ENCODE measurements at places on chromosomes 3 and 15.

GRCh38 chr15:80854104-80854503 lies 74.9 kb downstream of the CEMIP start:
- no peak for DNase-seq

- no peak for DNase-seq
Measured at GRCh38 chr3:72371431-72371830, 476.8 kb downstream of the SHQ1 start.

DNA sequence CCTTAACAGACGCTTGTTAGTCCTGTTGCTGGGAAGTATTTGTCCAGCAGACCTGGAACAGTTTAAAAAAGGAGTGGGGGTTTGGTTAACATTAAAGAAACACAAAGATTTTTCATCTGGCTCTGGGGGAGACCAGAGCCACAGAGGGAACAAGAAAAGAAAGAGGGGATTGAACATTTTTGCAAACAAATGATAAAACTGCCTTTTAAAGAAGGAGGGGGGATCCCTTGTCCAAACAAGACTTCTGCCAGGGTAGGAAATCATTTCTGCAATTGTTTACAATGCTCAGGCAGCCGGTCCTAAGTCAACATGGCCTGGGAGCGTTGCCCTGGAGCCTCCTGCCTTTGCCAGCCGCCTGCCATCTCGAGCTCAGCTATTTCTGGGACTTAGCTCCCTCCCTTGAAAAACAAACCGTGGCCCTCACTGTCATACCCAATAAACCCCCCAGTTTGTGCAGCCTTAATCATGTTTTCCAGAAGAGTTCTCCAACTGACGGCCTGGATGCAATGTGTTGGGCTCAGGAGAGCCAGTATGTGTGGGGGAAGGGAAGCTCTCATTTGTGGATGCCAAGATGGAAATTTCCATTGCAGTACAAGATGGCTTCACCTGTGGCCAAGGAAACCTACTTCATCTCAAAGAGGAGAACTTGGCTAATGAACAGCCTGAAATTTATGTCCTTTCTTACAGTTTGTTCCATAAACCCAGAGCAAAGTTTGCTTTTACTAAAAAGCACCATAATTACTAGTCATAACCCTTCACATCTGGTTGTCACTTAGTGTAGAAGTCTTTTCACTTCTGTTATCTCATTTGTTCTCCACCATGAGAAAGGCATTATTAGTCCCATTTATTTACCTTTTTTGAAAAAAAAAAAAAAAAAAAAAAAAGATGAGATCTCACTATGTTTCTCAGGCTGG lies 75.9 kb upstream of the RNU6-1 start:
- peak; percentile 84 for DNase-seq

DNA sequence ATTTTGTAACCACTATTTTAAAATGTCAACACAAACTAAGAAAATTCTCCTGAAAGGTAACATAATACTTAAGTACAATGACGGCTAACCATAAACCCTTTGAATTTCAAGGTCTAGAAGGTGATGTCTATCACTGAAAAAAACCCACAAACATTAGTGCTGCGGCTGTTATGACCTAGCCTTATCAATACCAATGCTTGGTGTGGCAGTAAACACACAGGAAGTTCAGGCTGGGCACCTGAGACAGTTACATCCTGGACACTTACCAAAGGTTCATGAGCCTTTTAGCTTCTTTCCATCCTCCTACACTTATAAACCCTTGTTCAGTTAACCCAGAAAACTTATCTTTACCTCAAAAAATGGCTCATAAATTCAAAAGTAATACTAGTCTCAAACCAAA lies 5.8 kb downstream of the HSPBAP1 start:
- DNase-seq: no peak

DNA sequence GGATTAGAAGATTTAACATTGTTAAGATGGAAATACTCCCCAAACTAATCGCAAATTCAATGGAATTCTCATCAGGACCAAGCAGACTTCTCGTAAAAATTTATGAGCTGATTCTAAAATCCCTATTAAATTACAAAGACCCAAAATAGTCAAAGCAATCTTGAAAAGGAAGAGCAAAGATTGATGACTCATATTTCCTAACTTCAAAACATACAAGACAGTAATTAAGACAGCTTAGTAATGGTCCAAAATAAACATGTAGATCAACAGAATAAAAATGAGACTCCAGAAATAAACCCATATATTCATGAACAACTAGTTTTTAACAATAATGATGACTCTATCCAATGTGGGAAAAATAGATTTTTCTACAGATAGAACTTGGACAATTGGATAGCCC lies 148.7 kb downstream of the SI start:
- DNase-seq: no peak

DNA sequence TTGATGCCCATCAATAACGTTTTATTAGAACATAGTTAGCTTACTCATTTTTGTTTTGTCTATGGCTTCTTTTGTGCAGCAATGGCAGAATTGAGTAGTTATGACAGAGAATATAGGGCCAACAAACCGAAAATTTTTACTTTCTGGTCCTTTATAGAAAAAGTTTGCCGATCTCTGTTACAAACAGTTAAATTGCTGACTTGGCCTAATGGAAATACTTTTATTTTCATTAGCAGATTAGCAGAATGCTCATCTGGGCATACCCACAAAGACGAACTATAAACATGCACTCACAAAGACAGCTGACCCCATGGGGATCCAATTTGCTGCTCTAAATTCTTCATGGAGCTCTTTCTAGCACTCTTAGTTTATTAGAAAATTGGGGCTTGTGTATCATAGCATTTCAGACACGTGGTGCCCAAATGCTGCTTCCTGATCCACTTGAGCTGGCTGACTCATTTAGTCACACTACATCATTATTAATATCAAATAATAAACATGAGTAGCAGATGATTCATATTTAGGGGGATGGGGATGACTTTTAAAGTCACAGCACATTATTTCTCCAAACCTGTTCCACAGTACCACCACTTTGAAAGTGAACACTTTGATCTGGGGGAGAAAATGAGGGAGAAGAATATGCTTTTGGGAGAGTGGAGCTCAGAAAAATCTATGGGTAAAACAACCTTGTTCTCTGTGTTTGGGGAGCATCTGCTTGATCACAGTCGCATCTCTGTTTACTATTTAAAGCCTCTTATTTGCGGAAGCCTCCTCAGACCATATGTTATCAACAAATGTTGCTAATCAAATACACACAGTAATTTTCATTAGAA lies 228.1 kb upstream of the FEZF2 start:
- DNase-seq: no peak

GRCh38 chr3:157551961-157552360 lies 48.7 kb upstream of the VEPH1 start:
- no peak for DNase-seq

GRCh38 chr3:73604451-73604850 lies 20.3 kb downstream of the PDZRN3 start:
- DNase-seq: no peak

GRCh38 chr3:9732080-9732739 lies 675 bp downstream of the BRPF1 start:
- no peak for DNase-seq

- DNase-seq: no peak
Measured at GRCh38 chr3:152277198-152277597, 8.5 kb downstream of the MBNL1 start.

GRCh38 chr3:194296454-194297263 lies 54.5 kb downstream of the CPN2 start:
- peak; percentile 51 for DNase-seq

DNA sequence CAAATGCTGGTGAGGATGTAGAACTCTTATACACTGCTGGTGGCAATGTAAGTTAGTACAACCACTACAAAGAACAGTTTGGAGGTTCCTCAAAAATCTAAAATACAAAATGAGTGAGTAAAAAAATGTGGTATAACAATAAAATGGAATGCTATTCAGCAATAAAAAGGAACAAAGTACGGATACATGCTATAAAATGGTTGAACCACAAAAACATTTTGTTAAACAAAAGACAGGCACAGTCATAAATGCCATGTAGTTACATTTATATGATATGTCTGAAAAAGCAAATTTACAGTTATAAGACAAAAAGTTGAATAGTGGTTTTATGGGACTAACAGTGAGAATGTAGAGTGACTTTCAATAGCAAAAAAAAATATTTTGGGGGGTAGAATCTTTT lies 285.8 kb downstream of the TBC1D5 start:
- no peak for DNase-seq

- DNase-seq: no peak
Measured at GRCh38 chr3:160956785-160957184, 148.4 kb downstream of the B3GALNT1 start.

DNA sequence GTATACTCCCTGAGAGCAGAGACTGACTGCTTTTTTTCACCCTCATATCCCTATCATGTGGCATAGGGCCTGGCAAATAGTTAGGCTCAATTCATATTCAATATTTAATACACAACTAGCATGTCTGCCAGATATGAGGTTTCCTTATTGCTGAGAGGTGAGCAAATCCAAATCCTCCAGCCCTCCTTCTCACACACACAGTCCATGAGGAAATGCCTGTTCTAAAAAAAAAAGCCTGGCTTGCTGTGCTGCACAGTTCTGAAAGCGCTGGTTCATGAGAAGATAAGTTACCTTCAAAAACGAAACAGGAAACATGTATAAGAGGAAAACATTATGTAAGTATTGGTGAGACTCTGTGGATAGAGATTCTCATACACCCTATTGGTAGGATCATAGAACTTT lies 15.5 kb upstream of the ACAP2 start:
- no peak for DNase-seq
